COLO829 (cell line): ENCODE measurements at places on chromosomes 7 and 10.
A peak's percentile ranks its signal among the peaks of the same experiment; 100 is the strongest.

GRCh38 chr7:36486336-36486735, 96.7 kb downstream of the ANLN start:
- DNase-seq: no peak

GRCh38 chr10:119401671-119402395, 140.7 kb downstream of the RGS10 start:
- no peak for DNase-seq

GRCh38 chr7:28048694-28049093, 131.9 kb downstream of the JAZF1 start:
- no peak for DNase-seq

GRCh38 chr10:99369126-99369525, 40.0 kb downstream of the CNNM1 start:
- DNase-seq: no peak

- no peak for DNase-seq
These were observed 310.4 kb downstream of the CTNNA3 start for GRCh38 chr10:67385566-67385965.

- peak; percentile 44 for DNase-seq
These were observed 38.2 kb downstream of the CALML5 start for GRCh38 chr10:5461203-5461588.

DNA sequence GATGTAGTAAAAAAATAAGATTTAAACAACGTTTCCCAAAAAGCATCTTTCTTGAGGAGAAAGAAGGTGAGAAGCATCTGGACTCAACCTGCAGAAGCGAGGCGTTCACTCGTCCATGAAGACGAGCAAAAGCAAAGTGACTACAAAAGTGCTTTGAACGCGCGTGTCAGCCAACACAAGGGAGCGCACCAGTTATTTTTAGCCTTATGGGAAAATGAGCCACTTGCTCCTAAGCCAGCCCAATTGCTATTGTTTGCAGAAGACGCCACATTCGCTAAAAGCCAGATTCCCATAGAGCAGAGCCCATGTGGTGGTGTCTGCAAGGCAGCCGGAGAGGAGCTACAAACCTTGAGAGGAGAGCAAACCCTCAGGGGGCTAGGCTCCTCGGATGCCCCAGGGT, 122.5 kb downstream of the FAM53B start:
- no peak for DNase-seq

DNA sequence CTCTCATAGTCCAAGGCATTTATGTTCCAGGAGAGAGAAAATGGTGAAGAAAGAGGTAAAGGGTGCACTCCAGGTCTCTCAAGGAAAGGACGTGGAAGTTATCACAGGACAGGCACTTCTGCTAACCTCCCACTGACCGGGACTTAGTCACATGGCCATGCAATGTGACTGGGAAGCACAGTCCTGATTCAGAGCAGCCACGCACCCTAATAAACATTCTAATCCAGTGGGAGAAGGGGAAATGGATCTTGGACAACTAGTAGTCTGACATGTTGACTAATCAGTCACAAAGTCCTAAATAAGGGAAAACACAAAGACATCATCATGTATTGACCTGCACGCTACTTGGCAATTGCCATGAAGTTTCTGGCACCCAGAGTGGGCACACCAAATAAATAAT, 417.5 kb upstream of the ZMIZ1 start:
- DNase-seq: no peak

- no peak for DNase-seq
These were observed 11.8 kb downstream of the OSBPL3 start for GRCh38 chr7:24968165-24968564.

GRCh38 chr10:42753507-42754154, 29.0 kb upstream of the BMS1 start:
- no peak for DNase-seq

GRCh38 chr7:2640846-2641316, 9.1 kb downstream of the TTYH3 start:
- no peak for DNase-seq

GRCh38 chr10:103678178-103678526, 177.2 kb downstream of the SH3PXD2A start:
- DNase-seq: no peak

GRCh38 chr10:62498271-62498670, 124.1 kb downstream of the ZNF365 start:
- DNase-seq: peak; percentile 67

DNA sequence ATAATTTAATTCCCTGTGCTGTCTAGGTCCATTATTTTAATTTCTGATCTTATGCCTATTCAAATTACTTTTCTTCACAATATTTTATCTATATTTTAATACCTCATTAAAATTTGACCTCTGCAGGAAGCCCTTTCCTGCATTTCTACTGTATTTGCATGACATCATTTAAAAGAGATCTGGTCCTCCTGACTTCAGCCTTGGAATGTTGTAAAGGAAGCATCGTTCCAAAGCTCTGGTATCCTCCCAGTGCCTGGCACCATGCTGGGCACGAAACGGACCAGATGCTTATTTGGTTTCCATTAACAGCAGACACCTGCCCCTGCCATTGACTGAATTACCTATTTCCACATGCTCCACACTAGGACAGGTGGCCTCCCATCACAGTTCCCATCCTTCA, 247.5 kb downstream of the KLF6 start:
- no peak for DNase-seq

GRCh38 chr10:51082857-51083256, 8.6 kb downstream of the PRKG1 start:
- no peak for DNase-seq

- peak; percentile 40 for DNase-seq
These were observed 32.8 kb downstream of the GSAP start for GRCh38 chr7:77383333-77383740.

GRCh38 chr7:147069771-147070170, 953.2 kb downstream of the CNTNAP2 start:
- DNase-seq: no peak

DNA sequence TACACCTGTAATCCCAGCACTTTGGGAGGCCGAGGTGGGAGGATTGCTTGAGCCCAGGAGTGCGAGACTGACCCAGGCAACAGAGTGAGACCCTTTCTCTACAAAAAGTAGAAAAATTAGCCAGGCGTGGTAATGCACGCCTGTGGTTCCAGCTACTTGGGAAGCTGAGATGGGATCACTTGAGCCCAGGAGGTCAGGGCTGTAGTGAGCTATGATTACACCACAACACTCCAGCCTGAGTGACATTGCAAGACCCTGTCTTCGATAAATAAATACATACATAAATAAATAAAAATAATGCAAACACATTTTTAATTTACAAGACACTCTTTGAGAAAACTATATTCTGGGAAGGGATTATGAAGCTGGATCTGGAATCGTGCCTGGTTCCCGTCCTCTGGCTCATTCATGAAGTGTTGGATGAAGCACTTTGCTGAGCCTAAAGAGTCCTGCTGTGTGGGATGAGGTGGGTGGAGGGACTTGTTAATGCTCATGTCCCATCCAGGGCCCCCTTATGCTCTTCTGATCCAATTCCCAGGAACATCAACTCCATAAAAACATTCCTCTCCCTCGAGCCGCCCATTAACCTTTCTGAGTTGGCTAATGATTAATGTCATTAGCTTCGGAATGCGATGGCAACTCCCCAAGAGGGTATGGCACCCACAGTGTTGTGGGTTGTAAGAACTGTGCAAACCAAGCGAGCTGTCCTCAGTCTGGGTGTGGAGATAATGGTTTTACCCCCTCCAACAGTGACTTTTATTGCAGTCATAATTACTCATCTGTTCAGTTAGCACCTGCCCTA, 236.3 kb downstream of the BAMBI start:
- DNase-seq: no peak

- no peak for DNase-seq
These were observed 147.6 kb upstream of the CSTF2T start for GRCh38 chr10:51846856-51847506.

- no peak for DNase-seq
These were observed 28.3 kb downstream of the CCDC3 start for GRCh38 chr10:12973149-12973718.

DNA sequence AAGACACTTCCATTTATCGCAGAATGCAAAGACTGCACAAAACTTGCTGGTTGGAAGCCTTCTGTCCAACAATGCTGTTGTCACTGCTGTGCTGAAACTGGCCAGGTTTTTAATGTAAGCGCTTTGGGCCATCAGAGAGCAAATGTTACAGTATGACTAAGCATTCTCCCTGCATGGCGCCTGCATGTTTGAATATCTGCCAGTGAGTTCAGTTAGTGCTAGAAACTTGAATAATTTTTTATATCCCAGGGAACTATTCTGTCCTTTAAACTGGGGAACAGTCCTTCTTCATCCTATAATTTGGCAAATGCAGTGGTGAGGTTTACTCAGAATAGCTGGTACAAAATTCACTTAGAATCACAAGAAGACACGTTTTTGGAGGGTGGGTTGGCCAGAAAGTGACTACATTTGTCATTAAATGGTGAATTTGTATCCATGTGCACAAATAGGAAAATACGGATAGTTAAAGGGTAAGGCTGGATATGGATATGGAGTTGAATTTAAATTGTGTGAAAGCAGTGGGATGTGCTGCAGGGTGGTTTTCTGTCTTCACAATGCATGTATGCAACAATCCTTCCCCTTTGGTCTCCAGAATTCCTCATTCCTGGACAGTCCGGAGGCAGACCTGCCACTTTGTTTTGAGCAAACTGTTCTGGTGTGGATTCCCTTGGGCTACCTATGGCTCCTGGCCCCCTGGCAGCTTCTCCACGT, 1.7 kb downstream of the ABCC2 start:
- no peak for DNase-seq

- no peak for DNase-seq
These were observed 22.2 kb downstream of the AZGP1 start for GRCh38 chr7:99953649-99954048.

GRCh38 chr7:156640257-156640948, at the start of gene RNF32:
TSS of gene RNF32 (plus strand) at chr7:156640774. CDS start at chr7:156643878, 3,104 bp downstream.
- DNase-seq: peak; percentile 88

GRCh38 chr7:75711076-75711475, 27.7 kb downstream of the HIP1 start:
- DNase-seq: no peak

GRCh38 chr10:86252556-86252955, 114.0 kb downstream of the GRID1 start:
- DNase-seq: no peak

GRCh38 chr7:50835156-50835555, 52.5 kb upstream of the GRB10 start:
- no peak for DNase-seq

GRCh38 chr7:20284003-20284770, 46.5 kb upstream of the ITGB8 start:
- no peak for DNase-seq

DNA sequence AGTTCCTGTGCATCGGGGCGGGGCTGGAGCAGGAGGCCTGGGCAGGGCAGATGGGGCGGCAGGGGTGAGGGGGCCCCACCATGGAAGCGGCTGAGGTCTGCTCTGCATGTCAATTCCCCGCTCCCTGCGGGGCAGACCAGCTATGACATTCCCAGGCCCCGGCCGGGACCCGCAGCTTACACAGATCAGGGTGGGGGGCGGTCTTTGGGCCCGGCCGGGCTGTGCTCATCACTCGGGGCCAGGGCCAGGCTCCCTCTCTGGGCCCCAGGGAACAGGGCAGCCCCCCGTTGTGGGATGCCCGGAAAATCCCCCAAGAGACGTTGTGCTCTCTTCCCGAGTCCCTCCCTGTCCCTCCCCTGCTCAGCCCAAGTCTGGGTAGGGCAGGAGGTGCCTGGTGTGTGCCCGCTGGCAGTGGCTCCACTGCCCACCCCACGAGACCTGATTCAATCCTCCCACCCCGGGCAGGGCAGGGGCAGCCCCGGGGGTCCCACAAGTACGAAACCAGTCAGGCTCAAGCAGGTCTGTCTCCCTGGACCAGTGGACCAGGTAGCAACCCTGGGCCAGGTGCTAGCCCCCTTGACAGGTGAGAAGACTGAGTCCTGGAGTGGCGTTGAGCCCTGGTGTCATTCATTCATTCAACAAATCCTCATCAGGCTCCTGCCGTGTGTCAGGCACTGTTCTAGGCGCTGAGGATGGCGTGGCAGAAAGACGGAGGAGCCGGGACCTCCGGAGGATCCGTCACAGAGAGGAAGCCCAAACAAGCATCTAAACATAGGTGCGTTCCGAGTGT, 29.0 kb downstream of the MICALL2 start:
- no peak for DNase-seq

DNA sequence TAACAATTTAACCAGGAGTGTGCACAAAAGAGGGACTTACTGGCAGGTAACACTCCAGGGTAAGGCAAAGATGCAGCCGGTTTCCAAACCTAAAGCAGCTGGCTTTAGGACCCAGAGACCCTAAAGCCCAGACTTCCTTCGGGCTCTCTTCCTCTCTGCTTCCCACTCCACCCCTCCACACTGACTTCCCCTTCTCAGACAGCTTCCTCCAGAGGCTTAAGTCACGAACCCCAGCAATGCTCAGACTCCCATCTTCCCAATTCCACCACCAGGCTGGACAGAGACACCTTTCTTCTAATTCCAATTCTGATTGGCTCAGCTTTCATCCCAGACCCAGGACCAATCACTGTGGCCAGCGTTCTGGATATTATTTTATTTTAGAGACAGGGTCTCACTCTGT, 24.8 kb downstream of the STYXL1 start:
- no peak for DNase-seq

DNA sequence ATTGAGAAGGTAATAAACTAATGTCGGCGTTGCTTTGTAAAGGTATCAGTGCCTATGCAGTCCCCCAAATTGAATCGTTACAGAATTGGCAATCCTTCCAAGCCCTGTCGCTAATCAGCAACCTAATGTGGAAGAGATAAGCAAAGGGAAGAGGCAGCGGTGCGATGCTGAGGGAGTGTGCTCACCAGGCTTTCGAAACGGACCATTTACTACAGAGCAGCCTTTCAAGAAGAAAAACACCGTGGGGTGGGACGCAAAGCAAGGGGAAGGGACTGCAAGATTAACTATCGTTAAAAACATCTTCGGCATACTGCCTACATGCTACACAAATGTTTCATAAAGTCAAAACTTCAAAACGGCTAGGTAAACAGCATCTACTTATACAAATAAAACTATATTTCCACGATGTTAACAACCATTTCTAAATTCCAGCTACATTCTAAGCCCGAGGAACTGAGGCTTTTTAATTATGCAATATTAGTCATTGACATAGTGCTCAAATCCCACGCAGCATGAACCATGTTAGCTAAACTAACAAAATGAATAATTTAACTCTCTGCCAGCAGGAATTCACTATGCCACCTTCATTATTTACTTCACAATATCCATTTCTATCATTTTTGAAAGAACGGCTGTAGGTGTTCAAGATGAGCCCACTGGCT, 85.2 kb downstream of the CHCHD3 start:
- no peak for DNase-seq

DNA sequence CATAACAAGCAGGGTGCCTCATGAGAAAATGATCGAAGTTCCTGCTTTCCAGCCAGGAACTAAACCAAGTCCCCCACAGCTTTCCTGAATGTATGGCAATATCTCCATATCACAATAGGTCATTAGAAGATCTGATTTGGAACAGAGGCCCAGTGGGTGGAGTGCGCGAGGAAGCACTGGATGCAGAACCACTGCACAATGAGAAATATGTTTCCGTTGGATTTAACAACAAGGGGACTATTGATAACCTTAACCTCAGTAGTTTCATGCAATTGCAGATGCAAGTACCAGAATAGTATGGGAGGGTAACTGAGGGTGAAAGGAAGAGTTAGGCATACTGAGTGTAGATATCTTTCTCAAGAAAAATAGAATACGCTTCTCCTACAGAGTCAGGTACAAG, 45.3 kb downstream of the ZPBP start:
- no peak for DNase-seq
